ENCODE measurements at places on chromosomes 12 and 14.

DNA sequence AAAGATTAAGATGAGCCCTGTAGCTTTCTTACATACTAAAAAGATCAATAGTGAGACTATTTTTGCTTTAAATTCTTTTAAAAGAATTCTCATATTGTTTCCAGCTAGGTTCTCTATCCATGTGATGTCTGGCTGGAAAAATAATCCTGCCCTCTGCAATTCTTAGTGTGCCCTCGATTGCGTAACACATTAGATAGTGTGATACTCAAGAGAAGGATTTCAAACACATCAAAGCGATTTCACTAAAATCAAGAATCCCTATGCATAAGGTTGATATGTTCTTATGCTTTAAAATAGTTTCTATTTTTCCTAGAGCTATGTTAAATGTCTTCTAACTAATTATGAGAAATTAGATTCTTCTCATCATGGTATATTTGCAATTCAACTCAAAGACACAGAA, 127.3 kb upstream of the PLEKHA5 start:
- no peak for ATAC-seq

GRCh38 chr12:110689281-110690126, 589 bp upstream of the HVCN1 start:
- peak; percentile 88 for ATAC-seq

DNA sequence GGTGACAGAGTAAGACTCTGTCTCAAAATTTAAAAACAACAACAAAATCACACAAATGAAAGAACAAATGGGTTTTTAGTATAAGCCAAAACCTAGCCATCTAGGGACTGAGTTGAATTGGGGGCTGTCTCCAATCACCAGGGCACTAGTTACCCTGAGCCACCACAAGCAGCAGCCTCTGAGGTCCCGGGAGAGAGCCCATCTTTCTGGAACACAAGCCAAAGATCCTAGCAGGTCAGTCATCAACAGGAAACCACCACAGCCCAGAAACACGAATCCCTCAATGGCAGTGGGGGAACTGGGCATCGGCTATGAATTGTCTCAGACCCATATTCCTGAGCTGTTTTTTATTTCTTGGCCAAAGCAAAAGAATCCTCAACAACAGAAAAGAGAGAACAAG, 75.3 kb downstream of the KDM2B start:
- no peak for ATAC-seq

DNA sequence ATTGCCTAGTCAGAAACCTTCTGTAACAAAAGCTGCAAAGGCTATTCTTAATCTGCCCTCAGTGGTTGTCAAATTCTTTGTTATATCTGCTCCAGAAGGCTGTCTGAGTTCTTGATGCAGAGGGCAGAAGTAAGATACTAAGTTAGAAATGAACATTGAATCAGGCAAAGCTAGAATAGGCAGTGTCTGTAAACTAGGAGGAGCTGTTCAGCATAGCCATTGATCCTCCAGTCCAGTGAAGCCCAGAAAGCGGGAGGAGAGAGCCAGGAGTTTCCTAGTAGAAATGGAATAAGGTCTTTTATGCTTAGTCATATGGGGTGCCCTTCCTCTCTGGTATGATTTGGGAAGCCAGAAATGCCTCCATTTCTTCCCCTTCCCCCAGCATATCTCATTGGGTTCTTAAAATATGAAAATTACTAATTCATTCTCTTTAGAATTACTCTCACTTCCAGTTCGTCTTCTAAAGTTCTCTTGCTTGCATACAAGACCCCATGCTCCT, 76.2 kb downstream of the APAF1 start:
- ATAC-seq, result no peak

GRCh38 chr12:10242539-10242938, 29.9 kb downstream of the GABARAPL1 start:
- ATAC-seq, result no peak

GRCh38 chr14:50972734-50973133, 28.5 kb upstream of the PYGL start:
- ATAC-seq, result no peak
